ENCODE measurements at places on chromosomes 7 and 10.

GRCh38 chr10:16520900-16521299 is 779 bp downstream of the C1QL3 start:
- DNase-seq: peak; percentile 22

- DNase-seq: no peak
Measured at GRCh38 chr10:107071301-107071700, 93.2 kb downstream of the SORCS1 start.

DNA sequence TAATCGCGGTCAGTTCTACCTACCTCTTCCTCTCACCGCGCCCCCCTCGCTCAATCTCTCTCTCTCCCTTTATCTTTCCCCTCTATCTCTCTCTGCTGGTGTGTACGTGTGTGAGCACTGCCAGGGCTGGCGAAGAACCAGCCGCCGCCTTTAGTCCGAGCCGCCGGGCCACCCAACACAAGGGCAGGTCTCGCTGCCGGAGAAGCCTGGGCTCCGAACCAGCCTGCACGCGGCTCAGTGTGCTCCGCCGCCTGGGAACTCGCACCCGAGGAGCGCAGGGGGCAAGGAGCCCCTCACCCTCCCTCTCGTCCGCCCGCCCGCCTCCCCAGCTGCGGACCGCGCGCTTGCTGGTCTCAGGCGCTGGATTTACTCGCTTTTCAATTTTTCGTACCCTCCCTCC is 1.7 kb downstream of the NXPH1 start:
- no peak for DNase-seq

GRCh38 chr10:3491571-3491970 is 293.4 kb downstream of the KLF6 start:
- no peak for DNase-seq

GRCh38 chr7:50462361-50462760 is 12.2 kb upstream of the FIGNL1 start:
- DNase-seq: no peak

- no peak for DNase-seq
Measured at GRCh38 chr10:103546401-103546800, 52.9 kb downstream of the NEURL1 start.
